ENCODE measurements at places on chromosomes 12 and 14.

DNA sequence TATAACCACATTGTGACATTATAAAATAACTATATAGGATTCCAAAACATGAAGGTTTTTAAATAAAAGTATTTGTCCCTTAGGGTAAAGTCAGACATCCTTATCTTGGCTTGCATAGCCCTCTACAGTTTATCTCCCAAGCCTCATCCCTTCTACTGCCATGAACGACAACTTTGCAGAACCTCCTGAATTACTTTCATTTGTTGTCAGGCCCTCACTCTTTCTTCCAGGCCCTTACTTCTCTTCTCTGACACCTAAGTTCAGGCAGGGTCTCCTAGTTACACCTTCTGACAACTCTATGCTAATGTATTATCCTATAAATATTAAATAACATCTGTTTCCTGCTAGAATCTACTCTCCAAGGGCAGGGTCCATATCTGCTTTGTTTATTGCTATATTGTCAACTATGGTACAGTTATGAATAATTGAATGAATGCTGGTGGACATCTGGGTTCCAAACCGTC lies 115.7 kb upstream of the MDM1 start:
- no peak for DNase-seq

GRCh38 chr14:68587931-68588330 lies 204.9 kb downstream of the ZFP36L1 start:
- DNase-seq, result no peak

GRCh38 chr12:87930033-87930432 lies 99.2 kb downstream of the C12orf50 start:
- no peak for DNase-seq

DNA sequence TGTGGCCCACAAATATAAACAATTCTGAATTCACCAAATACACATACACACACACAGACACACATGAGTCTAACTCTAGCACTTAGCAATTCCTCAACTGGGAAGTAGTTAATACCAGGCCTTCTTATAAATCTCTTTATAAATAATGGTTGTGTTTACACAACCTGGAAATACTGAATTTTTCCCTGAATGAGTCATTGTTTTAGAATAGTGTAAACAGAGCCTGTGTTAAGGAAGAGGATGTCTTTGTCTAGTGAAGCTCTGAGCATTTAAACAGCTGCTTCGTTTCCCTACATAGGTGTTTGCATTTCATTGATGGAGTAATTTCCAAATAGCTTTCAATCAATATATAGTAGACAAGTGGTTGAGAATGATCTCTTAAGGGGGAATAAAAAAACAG lies 218.8 kb downstream of the BTG1 start:
- no peak for DNase-seq

DNA sequence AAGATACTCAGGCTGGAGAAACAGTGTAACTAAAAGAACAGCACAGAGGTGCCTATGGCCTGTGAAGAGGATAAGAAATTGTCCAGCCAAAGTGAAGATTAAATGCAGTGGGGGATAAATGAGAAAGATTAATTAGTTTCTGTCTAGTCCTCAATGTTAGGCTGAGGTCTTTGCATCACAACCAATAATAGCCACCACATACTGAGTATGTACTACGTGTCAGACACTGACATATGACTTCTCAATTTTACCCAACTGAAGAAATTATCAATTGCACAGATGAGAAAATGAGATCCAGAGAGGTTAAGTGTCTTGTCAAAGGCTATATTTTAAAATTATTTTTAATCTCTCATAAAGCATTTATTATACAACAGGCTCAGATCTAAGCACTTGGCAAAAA lies 285.9 kb downstream of the PDZRN4 start:
- no peak for DNase-seq
